ENCODE measurements at places on chromosomes 16 and 17. TPM values are rescaled to one million over a fixed set of nuclear protein-coding genes. Genes with fewer than 3 reads are reported as not detected.

DNA sequence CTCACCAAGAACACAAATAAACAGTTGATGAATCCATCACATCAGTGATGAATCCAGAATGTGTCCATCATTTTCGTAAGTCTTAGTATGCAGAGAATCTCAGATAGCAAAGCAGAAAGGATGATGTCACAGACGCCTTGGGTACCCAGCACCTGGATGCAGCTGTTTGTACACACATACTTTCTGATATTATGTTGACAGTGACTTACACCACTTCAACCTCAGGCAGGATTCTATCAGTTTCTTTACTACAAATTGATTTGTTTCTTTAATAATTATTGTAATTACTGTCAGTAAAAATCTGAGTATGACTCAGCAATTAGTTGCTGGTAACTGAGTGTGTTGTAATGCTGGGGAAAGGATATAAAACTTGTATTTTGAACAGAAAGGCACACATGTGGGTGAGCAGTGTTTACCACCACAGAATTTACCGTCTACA is 159.8 kb downstream of the RPTOR start:
- no peaks in the 10 kb centered on the region for H3K36me3 ChIP-seq
- no peak overlapping the region for H3K4me3 ChIP-seq
- H3K27me3 ChIP-seq = no peaks in the 10 kb centered on the region
- no peaks in the 10 kb centered on the region for H3K4me1 ChIP-seq

DNA sequence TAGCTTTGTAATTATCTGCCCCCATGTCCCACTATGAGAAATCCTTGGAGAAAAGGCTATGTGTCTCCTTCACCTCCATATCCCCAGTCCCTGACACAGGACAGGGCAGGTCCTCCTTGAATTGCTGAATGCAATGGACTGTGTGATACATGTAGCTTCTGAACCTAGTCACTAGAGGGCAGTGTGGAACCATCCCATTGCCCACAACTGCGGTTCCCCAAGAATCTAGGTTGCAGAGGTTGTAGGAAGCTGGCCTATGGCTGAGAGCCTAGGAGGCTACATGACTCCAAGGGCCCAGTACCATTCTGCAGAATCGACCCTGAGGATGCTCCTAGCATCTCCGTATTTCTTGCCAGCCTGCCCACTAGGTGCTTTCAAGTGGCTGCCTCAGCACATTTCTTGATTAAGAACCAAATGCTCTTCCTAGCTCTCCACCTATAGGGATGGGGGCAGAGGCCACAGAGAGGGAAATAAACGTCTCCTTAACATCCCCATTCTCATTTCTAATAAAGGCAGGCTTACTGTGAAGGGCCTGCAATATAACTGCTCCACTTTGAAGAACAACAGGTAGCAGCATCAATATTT is 394.0 kb downstream of the CA10 start:
- H3K4me3 ChIP-seq = no peak overlapping the region
- H3K27ac ChIP-seq = no peak overlapping the region
- H3K4me1 ChIP-seq = no peaks in the 10 kb centered on the region
- peaks cover 13% of the 10 kb centered on the region for H3K27me3 ChIP-seq
- H3K36me3 ChIP-seq = no peaks in the 10 kb centered on the region
- ATAC-seq = peak; percentile 58

Gene SPATA2L
- total RNA-seq = 15.3 TPM

DNA sequence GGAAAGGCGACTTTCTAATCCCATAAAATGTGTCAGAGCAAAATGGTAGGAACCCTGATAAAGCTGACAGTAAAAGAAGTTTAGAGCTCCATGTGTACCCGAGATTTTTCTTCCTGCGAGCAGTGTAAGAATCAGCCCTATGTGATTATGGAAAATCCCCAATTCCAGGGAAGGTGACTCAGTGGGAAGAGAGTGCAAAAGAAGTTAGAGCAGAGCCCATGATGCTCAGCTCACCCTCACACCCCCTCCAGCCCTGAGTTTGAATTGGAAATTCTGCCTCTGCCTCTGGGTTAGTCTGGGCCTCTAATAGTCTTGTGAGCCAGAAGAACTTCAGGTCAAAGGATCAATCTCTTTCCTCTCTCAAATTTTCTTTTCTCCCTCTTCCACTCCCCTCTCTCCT is 12.5 kb downstream of the C17orf78 start:
- no peaks in the 10 kb centered on the region for H3K27me3 ChIP-seq
- no peak overlapping the region for H3K4me3 ChIP-seq
- H3K36me3 ChIP-seq = no peaks in the 10 kb centered on the region
- no peaks in the 10 kb centered on the region for H3K4me1 ChIP-seq
- H3K27ac ChIP-seq = no peak overlapping the region

- no peak for ATAC-seq
- H3K4me3 ChIP-seq = no peak overlapping the region
- H3K27me3 ChIP-seq = peaks cover 10% of the 10 kb centered on the region
- peaks cover 2% of the 10 kb centered on the region for H3K4me1 ChIP-seq
- H3K36me3 ChIP-seq = no peaks in the 10 kb centered on the region
These were observed 8.6 kb downstream of the HIC1 start for GRCh38 chr17:2063261-2064146.

DNA sequence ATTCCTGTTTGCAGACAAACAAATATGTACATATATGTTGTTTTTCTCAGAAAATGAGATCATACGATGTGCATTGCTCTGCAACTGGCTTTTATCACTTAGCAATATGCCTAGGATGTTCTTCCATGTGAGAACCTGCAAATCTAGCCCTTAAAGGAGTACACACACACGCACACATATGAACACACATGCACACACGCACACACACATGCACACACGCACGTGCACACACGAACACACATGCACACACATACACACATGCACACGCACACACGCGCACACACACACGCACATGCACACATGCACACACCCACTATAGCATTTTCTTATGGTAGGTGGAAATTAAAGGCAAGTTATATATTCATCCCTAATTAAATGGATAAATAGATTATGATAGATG is 8.1 kb upstream of the OR2C1 start:
- H3K27ac ChIP-seq = no peak overlapping the region
- H3K27me3 ChIP-seq = no peaks in the 10 kb centered on the region
- no peak overlapping the region for H3K4me3 ChIP-seq
- no peaks in the 10 kb centered on the region for H3K36me3 ChIP-seq
- H3K4me1 ChIP-seq = no peaks in the 10 kb centered on the region
- no peak for ATAC-seq

- H3K4me3 ChIP-seq = no peak overlapping the region
- H3K27me3 ChIP-seq = no peaks in the 10 kb centered on the region
- no peaks in the 10 kb centered on the region for H3K36me3 ChIP-seq
- no peak overlapping the region for H3K27ac ChIP-seq
- no peak for ATAC-seq
These were observed 2270.8 kb downstream of the TP53TG3F start for GRCh38 chr16:35730251-35730650.

- H3K4me3 ChIP-seq = no peak overlapping the region
- H3K27ac ChIP-seq = no peak overlapping the region
- peaks cover 5% of the 10 kb centered on the region for H3K36me3 ChIP-seq
- no peaks in the 10 kb centered on the region for H3K4me1 ChIP-seq
- no peak for ATAC-seq
These were observed 87.6 kb downstream of the USP31 start for GRCh38 chr16:23061669-23062068.

Measured in gastroesophageal sphincter (tissue), 4 donors.